ENCODE measurements at places on chromosomes 2 and 18.

- DNase-seq = no peak
These were observed 13.4 kb upstream of the LRPPRC start for GRCh38 chr2:44009136-44009735.

DNA sequence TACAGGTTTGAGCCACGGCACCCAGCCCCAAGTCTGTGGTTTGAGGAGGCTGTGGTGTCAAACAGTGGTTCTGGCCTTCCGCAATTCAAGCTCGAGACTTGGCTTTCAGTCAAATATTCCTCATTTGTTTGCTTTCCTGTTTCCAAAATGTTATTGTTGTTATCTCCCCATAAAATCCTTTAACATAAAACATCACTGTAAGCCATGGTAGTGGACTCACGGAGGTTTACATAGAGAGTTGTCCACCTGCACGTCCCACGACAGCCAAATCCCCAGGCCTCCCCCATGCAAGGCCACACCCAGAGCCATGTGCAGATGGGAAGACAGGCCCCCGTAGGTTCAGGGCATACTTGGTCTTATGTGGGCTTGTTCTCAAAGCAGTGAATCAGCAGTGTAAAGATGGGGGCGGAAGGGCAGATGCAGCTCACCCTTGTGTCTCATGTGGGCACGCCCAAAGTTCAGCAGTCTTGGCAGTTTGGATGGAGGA lies 18.9 kb upstream of the ST3GAL5 start:
- DNase-seq = no peak

GRCh38 chr2:134320930-134321329 lies 67.1 kb downstream of the MGAT5 start:
- DNase-seq = no peak

DNA sequence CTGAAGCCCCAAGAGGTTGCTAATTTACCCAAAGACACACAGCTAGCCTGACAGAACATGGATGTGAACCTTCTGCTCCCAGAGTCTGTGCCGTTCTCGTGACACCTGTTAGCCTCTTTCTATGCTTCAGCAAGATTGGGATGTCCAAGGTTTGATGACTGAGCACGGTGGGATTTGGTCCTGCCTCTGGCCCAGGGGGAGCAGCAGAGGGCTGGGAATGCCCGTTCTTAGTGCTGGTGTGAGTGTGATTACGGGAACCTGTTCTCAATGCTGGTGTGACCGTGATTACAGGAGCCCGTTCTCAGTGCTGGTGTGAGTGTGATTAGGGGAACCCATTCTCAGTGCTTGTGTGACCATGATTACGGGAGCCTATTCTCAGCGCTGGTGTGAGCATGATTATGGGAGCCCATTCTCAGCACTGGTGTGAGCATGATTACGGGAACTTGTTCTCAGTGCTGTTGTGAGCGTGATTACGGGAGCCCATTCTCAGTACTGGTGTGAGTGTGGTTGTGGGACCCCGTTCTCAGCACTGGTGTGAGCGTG lies 67.3 kb upstream of the SNTG2 start:
- no peak for DNase-seq

DNA sequence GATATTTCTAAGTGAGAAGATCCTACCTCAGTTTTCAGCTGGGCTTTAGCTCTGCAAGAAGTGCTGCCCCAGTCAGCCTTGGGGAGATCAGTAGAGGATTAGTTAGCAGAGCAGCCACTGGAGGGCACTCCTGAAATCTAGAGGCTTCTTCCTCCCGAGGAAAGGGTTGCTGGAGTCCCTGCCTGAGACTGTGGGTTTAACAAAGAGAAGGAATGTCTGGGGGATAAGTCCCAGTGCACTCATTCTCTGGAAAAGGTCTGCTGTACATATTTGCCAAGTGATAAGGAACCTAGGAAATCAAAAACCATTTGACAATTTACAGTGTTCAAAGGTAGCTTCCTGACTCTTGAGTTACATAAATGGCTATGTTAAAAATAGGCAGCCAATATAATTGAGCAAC lies 207.2 kb downstream of the SLC8A1 start:
- peak; percentile 65 for DNase-seq

- no peak for DNase-seq
These were observed 1.1 kb upstream of the HOXD11 start for GRCh38 chr2:176105730-176106580.

GRCh38 chr2:20220806-20221554 lies 4.0 kb downstream of the SDC1 start:
- no peak for DNase-seq

DNA sequence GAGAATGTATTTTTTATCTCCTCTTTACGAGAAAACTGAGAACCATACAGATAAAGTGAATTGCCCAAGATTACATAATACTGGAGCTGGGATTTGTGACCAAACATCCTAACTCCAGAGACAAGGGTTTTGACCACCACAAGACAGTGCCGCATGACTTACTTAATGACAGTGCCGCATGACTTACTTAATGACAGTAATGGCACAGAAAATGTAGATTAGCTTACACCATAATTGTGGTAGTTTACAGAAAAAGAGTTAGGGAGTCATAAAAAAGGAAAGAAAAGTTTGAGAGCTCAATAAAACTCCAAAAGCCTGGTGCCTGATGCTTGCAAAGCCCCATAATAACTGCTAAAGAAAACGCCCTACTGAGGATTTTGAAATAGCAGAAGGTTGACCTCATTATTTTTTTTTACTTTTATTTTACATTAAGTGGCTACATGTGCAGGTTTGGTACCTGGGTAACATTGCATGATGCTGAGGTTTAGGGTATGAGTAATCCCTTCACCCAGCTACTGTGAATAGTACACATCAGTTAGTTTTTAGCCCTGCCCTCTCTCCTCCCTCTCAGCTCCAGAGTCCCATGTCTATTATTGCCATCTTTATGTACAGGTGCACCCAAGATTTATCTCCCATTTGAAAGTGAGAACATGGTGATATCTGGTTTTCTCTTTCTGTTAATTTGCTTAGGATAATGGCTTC lies 310.0 kb upstream of the UBE2E3 start:
- DNase-seq = no peak

Measured in ecto neural progenitor cell (in vitro differentiated cells).